ENCODE measurements at places on chromosomes 4 and X.

DNA sequence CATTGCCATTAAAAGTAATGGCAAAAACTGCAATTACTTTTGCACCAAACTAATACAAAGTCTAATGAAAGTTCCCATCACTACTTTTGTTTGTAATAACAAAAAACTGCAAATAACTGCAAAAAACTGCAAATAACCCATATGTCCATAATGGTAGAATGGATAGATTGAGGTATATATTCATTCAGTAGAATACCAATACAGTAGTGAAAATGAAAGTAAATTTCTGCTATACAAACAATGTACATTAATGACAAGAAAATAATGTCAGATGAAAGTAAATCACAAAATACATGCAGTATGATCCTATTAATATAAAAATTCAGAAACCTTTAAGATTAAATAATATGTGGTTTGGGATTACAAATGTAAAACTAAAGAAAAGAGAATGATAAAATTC, 41.3 kb upstream of the CEP135 start:
- no peak for DNase-seq

DNA sequence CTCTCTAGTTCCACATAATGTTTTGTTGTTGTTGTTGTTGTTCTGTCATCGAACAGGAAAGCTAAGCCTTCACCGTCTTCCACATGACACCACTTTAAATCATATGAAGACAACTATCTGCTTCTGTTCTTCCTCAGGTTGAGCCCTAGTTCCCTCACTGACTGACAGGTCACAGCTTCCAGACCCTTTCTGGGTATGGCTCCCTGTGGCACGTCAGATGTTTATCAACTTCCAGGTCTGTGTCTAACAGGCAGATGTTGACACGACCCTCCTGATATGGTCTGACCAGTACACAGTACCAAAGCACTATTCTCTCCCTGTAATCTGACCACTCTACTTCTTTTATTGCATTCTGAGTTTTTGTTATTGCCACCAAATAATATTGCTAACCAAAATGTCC, 51.4 kb downstream of the PRDM5 start:
- no peak for DNase-seq

DNA sequence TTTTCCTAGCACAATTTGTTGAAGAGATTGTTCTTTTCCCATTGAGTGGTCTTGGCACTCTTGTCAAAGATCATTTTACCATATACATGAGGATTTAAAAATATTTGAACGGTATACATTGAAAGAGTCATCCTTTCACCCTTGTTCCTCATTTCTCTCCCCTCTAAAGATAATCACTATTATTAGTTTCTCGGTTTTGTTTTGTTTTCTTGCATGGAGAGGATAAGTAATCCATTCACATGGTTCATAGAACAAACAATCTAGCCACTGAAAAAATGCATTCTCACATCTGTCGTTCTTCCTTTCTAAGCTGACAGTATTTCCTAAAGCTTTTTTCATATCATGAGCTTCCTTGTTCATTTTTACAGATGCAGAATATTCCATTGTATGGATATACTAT, 39.2 kb upstream of the MSMO1 start:
- no peak for DNase-seq

GRCh38 chr4:85748654-85749053, 273.7 kb downstream of the ARHGAP24 start:
- no peak for DNase-seq

DNA sequence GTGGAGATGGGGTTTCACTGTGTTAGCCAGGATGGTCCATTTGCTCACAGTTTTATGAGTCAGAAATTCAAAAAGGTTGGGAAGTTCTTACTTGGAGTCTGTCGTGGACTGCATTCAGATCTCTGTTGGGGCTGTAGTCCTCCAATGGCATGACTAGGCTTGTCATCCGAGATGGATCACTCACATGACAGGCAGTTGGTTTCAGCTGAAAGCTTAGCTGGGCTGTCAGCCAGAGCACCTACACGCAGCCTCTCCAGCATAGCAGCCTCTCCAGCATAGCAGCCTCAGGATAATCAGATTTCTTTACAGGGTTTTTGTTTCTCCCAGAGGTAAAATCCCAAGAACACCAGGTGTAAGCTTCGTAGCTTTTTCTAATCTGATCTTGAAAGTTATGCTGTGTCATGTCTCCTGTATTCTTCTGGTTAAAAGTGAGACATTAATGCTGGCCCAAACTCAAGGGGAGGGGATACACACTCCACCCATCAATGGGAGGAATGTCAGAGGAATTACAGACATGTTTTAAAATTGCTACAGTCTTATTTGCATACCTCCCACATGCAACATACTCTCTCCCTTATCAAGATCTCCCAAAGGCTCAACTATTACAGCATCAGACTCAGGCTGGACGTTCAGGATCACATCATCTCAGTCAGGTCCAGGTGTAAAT, 31.6 kb upstream of the SOD3 start:
- DNase-seq: no peak

DNA sequence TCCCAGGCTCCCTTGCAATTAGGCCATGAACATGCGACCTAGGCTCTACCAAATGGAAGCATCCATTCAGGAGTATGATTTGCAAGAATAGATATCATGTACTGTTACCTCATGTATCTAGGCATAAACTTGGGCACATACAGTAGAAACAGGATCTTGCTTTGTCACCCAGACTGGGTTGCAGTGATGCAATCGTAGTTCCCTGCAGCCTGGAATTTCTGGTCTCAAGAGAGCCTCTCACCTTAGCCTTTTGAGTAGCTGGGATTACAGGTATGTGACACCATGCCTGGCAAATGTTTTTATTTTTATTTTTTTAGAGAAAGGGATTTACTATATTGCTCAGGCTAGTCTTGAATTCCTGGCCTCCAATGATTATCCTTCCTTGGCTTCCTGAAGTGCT, 994.2 kb downstream of the ADGRL3 start:
- no peak for DNase-seq

GRCh38 chrX:71492231-71493065, 40.5 kb upstream of the OGT start:
- DNase-seq: peak; percentile 31
